Esophagus muscularis mucosa (tissue), 4 donors: ENCODE measurements at places on chromosomes 12 and 14. TPM values are rescaled to one million over a fixed set of nuclear protein-coding genes. Genes with fewer than 3 reads are reported as not detected.

Gene RAD51B
- 11.1 TPM for total RNA-seq

- H3K27ac ChIP-seq = no peak overlapping the region
- peaks cover 45% of the 10 kb centered on the region for H3K4me1 ChIP-seq
- no peak overlapping the region for H3K4me3 ChIP-seq
- no peaks in the 10 kb centered on the region for H3K27me3 ChIP-seq
- no peak for DNase-seq
- no peaks in the 10 kb centered on the region for H3K36me3 ChIP-seq
Observed at GRCh38 chr14:71534506-71534905, 397.7 kb upstream of the RGS6 start.

- no peak overlapping the region for H3K4me3 ChIP-seq
- H3K4me1 ChIP-seq = peaks cover 6% of the 10 kb centered on the region
- no peak overlapping the region for H3K27ac ChIP-seq
- H3K27me3 ChIP-seq = no peaks in the 10 kb centered on the region
- peak; percentile 62 for DNase-seq
- no peaks in the 10 kb centered on the region for H3K36me3 ChIP-seq
Observed at GRCh38 chr12:93844164-93844784, 167.1 kb downstream of the CRADD start.

GRCh38 chr12:107258780-107259179 is 165.4 kb upstream of the CRY1 start:
- no peaks in the 10 kb centered on the region for H3K27me3 ChIP-seq
- no peaks in the 10 kb centered on the region for H3K36me3 ChIP-seq

- no peaks in the 10 kb centered on the region for H3K27me3 ChIP-seq
- H3K27ac ChIP-seq = no peak overlapping the region
- no peak overlapping the region for H3K4me3 ChIP-seq
- DNase-seq = no peak
- H3K36me3 ChIP-seq = no peaks in the 10 kb centered on the region
Observed at GRCh38 chr12:89363582-89363981, 11.3 kb upstream of the DUSP6 start.

Gene MMP19
- 17.4 TPM for total RNA-seq

DNA sequence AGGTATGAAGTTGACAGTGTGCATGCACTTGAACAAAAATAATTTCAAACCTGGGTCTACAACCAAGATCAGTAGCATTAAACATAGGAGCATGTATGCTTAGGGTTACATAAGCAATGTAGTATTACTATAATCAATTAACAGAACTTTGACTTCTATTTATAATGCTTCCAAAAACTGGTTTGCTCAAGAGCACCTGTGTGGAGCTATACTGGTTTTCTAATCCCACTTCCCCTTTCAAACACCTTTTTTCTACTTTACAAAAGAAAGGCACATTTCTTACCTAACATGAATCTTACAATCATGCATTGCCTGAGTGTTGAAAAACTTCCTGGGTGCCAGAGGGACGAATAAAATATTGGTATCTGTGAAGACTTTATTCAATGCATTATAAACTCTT is 72.7 kb downstream of the EFCAB11 start:
- DNase-seq = no peak
- no peaks in the 10 kb centered on the region for H3K36me3 ChIP-seq
- no peaks in the 10 kb centered on the region for H3K4me1 ChIP-seq
- no peak overlapping the region for H3K4me3 ChIP-seq
- no peak overlapping the region for H3K27ac ChIP-seq
- H3K27me3 ChIP-seq = no peaks in the 10 kb centered on the region

Gene FAIM2
- 10.3 TPM for total RNA-seq

Gene NINJ2
- total RNA-seq = 7.0 TPM

DNA sequence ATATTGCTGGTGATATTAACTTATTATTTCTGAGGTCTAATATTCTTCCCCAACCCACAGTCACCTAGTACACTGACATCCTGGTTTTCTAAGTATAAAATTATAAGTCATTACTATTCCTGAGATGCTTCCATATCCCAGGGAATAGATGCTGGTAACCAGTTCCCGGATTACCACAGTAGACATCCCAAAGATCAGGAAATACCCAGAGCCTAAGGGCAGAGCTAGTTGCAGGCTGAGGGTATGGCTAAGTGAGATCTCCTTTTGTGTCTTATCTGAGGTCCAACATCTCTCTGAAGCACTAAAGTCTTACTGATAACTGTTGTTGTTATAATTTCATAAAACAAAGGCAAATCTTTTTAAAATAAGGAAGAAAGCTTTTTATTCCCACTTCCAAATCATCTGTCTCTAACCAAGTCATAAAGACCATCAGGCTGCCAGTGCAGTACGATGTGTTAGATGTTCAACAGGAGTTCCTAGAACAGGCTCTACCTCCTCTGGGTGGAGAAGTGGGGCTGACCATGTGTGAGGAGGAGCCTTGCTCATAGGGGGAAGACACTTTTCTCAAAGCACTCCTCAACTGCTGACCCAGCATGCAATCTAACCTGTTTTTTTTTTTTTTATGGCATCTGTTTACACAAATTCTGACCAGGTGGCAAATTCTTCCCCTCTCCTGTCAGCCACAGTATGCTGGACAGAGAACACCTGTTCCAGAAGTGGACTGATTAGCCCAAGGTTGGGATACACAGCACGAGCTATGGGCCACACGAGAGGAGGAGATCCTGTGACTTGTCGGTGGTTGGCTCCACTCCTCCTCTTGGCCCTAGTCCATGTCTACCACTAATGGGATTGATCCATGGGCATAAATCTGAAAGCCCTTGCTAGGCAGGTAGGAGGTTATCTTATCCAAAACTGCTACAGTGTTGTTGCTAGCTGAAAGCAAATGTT is 16.1 kb upstream of the GRIP1 start:
- H3K4me3 ChIP-seq = no peak overlapping the region
- DNase-seq = no peak
- H3K36me3 ChIP-seq = no peaks in the 10 kb centered on the region
- H3K27me3 ChIP-seq = no peaks in the 10 kb centered on the region
